Stimulated activated CD4-positive, alpha-beta T cell treated with anti-CD3 and anti-CD28 coated beads, Interleukin-2, amount 100 ng/mL, for 48 hours (primary cell): ENCODE measurements at places on chromosomes 13 and 19.

DNA sequence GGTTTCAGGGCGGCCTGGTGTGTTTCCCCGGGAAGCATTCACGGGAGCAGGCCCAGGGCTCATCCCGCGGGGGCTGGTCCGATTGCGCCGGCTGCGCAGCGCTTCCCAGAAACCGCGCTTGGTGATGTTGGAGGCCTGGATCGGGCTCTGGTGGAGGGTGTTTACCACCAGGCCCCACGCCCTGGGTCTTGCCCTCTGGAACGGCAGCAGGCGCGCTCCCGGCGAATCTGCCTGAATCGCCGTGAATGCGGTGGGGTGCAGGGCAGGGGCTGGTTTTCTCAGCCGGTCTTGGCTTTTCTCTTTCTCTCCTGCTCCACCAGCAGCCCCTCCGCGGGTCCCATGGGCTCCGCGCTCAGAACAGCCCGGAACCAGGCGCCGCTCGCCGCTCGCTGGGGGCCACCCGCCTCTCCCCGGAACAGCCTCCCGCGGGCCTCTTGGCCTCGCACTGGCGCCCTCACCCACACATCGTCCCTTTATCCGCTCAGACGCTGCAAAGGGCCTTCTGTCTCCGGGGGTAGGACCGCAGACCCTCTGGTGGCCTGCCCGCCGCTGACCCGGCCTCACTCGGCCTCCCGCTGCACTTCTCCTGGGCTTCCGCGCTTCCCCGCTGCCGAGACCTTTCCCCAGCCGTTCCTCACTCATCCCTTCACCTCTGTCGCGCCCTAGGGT, 69.4 kb upstream of the GJB6 start:
- no peak for DNase-seq

GRCh38 chr13:114064450-114065140, 67.8 kb downstream of the RASA3 start:
- no peak for DNase-seq

DNA sequence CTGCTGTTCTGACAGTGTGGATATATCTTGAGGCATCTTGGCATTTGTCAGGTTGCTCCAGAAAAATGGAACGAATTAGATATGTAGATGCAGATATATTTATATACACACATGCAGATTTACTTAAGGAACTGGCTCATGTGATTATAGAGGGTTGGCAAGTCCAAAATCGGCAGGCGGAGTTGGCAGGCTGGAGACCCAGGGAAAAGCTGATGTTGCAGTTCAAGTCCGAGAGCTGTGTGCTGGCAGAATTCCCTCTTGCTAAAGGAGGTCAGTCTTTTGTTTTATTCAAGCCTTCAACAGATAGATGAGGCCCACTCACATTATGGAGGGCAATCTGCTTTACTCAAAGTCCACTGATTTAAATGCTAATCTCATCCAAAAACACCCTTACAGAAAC, 24.4 kb upstream of the CSNK1A1L start:
- DNase-seq, result no peak

- DNase-seq, result no peak
Measured at GRCh38 chr13:42735010-42735409, 46.4 kb upstream of the FAM216B start.

- peak; percentile 39 for DNase-seq
Measured at GRCh38 chr13:113930671-113931637, 42.9 kb downstream of the C13orf46 start.

- DNase-seq, result no peak
Measured at GRCh38 chr13:78032132-78032531, 113.5 kb upstream of the EDNRB start.

- no peak for DNase-seq
Measured at GRCh38 chr13:21053231-21053630, 8.2 kb downstream of the LATS2 start.
